Activated CD8-positive, alpha-beta memory T cell treated with anti-CD3 and anti-CD28 coated beads, Interleukin-2, amount 10 ng/mL, durations not matched to agents 7 days and 5 days (primary cell): ENCODE measurements at places on chromosomes 3 and 15. TPM values are rescaled to one million over a fixed set of nuclear protein-coding genes. Genes with fewer than 3 reads are reported as not detected.

DNA sequence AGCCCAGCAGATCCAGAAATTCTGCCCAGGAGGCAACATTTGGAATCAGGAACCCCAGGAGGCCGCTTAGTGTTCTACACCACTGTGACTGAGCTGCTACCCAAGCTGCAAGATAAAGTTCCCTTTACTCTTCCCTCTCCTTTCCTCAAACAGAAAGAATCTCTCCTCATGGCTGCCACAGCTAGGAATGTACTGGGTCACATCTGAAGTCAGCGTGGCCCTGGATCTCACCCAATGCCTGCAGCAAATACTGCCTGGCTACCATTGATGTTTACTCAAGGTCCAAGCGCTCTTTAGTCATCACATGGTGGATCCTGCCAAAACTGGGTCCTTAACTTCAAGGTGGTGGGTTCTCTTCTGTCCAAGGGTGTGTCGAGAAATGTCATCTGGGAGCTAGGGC, 382.7 kb downstream of the EPHA6 start:
- no peak for DNase-seq

GRCh38 chr15:49918121-49918520, 200.9 kb downstream of the ATP8B4 start:
- no peak for DNase-seq

The IQCF5 gene
- total RNA-seq = not detected

The CD86 gene
- total RNA-seq = 23.4 TPM
